ENCODE measurements at places on chromosomes 3 and 15.
A peak's percentile ranks its signal among the peaks of the same experiment; 100 is the strongest.

DNA sequence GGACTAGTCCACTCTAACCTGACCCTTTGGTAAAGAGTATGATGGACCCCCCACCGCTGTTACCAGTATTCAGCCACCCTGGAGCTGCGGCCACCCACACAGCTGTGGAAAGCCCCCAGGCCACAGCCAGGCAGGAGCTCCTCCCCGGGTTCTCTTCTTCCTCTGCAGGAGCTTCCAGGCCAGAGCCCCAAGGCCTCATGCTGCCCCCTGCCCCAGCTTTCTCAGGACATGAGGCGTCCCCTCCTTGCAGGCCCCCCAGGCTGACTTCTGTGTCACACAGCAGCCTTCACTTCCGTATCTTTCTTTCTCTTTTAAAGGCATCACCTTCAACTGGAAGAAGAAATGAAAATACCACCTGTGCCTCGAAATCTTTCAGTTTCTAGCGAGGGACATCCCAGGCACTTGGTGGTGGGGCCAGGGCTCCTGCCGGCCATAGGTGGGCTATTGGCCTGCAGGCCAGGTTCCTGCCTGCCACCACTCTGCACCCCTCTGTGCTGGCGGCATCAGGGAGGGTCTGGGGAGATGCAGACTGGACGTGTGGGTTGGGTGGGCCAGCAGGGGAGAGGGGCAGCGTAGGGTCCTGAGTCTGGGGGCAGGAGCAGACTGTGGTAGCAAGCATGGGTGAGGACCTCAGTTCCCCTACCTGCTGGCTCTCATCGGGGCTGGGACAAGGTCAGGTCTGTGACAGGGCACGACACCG lies 19.9 kb downstream of the KLF13 start:
- no peak for DNase-seq

GRCh38 chr3:63089007-63089750 lies 188.9 kb upstream of the SYNPR start:
- no peak for DNase-seq

GRCh38 chr15:87672309-87673288 lies 583.9 kb downstream of the NTRK3 start:
- peak; percentile 4 for DNase-seq

GRCh38 chr3:149713730-149714654 lies 38.3 kb downstream of the COMMD2 start:
- DNase-seq = no peak

DNA sequence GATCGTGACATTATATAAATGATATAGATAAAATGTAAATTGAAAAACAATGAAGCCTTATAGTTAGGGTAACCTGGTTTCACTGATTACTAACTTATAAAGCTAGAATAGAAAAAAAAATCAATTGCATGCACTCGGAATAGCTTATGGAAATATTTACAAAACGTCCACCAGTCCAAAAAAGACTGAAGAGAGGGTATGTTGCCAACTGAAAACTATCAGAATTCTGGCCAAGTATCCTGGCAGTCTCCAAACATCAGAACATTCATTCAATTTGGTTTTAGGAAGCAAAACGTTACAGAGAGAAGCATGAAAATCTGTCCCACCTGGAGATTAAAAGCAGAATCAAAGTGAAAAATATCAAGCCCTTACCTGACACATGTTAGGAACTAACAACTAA lies 892.4 kb downstream of the ROBO1 start:
- DNase-seq = no peak

GRCh38 chr3:162175145-162175544 lies 678.5 kb downstream of the OTOL1 start:
- no peak for DNase-seq

- DNase-seq = no peak
Measured at GRCh38 chr3:45884368-45885201, 1.8 kb upstream of the CCR9 start.

- no peak for DNase-seq
Measured at GRCh38 chr3:126131881-126132750, 48.2 kb upstream of the SLC41A3 start.

GRCh38 chr3:191355406-191355805 lies 25.1 kb upstream of the UTS2B start:
- DNase-seq = no peak

GRCh38 chr3:148226246-148226645 lies 471.5 kb upstream of the AGTR1 start:
- no peak for DNase-seq

DNA sequence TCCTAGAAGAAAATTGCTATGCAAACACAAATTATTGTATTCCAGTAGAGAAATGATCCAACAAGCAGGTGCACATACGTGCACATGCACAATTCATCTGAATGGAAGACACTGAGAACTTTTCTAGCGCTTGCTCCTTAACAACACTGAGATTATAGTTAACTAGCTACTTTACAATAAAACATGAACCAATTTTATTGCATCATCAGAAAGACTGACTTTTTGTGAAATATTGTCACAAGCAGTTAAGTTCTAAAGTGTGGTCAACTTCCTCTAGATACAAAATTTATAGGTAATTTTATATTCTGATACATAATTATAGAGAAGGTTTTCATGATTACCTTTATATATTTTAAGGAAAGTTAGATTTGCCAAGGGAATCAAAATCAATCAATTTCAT lies 135.4 kb downstream of the ABI3BP start:
- no peak for DNase-seq

DNA sequence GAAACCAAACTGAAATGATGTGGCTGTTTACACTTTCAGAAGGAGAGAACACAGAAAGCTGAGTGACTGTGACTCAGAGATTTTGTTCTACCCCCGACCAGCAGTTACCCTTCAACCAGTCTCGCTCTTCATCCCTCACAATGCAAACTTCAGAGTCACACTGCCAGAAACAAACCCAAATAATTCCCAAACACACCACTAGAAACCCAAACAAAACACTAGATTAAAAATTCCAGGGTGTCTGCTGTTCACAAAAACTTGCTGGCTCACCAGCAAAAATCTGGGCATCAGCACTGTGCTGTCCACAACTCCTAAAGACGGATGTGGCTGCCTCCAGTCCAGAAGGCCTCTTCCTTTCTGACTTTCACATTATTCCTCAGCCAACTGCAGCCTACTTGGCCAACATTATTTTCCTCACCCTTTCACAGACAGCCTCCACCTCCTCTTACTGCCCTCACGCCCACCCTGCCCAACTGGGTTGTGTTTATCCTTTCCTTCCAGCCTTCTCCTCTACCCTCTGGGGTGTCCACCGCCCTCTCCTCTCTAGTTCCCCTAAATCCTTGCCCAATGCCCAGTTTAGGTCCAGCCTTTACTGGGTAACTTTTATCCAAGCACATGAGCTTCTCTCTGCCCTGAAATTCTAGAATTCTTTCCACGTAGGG lies 71.4 kb downstream of the MECOM start:
- DNase-seq = no peak

GRCh38 chr3:132325103-132325606 lies 7.9 kb downstream of the ACP3 start:
- peak; percentile 48 for DNase-seq

GRCh38 chr3:150741497-150742140 lies 21.4 kb downstream of the SIAH2 start:
- DNase-seq = no peak

DNA sequence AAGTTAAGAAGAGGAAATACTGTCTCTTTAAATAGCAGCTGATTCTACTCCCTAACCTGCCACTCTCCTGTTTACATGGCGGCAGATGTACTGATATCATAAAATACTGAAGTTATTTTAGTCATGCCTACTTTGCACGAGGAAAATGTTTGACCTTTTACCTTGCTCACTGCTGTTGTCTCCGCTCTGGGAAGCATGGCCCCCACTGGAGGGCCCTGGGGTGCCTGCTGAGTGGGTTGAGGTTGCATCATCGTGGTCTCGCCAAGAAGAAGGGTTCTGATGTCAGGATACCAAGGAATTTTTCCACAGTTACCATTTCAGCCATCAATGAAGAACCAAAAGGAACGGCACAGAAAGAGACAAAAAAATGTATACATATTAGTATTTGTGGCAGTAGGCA lies 16.7 kb downstream of the MEIS2 start:
- no peak for DNase-seq

DNA sequence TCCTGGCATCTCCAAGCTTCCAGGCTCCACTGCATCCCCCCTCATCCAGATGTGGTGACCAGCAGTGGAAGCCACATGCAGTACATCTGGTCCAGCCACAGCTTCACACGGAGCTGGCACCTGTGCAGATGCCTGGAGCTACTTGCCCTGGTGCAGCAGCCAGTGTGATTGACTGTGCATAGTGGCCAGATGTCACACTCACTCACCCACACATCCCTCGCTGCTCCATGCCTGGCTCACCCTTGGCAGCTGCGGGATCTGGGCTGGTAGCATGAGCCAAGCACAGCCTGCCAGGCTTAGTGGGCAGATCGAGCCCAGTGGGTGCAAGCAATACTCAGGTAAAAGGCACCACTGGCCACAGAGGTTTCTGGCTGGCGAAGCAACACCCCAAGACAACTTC lies 398.0 kb upstream of the CNTN4 start:
- no peak for DNase-seq

DNA sequence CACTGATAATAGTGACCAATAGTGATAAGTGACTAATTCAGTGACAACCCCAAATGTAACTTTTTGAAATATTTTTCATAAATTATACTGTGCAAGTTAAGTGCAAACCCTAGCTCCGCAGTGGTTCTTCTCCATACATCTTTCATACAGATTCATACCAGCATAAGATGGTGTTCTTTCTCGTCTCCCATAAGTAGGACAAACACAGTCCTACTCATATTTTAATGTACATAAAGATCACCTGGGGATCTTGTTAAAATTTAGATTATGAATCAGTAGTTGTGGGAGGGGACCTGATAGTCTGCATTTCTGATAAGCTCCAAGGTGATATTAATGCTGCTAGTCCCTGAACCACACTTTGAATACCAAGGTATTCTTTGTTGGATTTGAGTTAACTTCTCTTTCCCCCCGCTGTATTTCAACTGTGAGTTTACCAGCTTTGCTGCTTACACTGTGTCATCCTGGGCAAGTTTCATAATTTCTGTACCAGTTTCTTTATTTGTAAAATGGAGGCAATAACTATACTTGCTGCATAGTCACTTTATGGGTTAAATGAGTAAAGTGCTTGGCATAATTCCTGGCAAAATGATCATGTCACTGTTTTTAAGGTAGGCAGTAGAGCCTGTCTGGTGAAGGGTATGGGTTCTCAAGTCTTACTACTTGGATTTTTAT lies 34.7 kb upstream of the C3orf38 start:
- no peak for DNase-seq

- no peak for DNase-seq
Measured at GRCh38 chr15:65395567-65396202, 17.9 kb upstream of the IGDCC3 start.

DNA sequence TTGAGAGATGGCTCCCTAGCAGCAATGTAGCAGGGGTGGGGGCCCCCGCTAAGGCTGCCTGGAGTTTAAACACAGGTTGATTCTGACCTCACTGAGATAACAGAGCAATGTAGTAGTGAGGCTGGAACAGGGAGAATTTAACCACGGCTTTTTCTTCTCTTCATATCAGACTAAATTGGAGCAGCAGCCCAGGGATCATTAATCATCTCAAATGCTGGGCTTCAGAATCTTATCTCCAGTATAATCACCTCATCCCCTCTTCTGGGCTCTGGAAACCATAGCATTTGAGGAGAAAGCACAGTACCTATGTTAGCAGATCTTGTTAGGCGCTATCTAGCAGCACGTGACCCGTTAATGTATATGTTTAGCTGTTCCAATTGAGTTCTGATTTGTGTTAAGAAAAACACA lies 25.4 kb upstream of the DET1 start:
- peak; percentile 21 for DNase-seq

DNA sequence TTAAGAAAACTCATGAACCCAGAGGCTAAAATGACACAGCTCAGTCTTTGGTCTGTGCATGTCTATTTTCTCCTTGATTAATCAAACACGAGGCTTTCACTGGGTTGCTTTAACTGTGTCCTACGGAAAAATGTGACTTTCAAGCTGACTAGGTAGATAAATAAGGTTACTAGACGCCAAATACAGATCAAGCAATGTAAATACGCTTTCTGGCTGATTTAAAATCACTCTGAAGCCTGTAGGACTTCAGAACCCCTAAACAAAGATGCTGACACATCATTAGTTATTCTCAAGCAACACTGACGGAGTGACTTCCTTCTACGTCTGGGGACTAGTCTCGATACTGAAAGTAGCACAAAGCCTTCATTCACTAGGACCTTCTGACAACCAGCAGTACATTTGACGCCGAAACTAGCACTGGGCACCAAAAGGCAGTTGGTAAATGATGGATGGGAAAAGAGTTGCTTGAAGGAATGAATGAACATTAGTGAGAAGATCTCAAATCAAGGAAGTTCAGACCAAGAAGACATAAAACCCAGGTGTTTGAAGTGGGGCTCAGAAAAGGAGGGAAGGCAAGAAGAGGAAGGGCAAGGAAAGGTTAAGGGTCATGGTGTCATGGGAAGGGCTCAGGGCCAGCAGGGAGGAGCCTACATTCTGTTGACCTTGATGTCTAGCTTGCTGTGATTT lies 67.1 kb upstream of the CDV3 start:
- DNase-seq = no peak

- no peak for DNase-seq
Measured at GRCh38 chr3:161156936-161157335, 51.8 kb upstream of the B3GALNT1 start.

DNA sequence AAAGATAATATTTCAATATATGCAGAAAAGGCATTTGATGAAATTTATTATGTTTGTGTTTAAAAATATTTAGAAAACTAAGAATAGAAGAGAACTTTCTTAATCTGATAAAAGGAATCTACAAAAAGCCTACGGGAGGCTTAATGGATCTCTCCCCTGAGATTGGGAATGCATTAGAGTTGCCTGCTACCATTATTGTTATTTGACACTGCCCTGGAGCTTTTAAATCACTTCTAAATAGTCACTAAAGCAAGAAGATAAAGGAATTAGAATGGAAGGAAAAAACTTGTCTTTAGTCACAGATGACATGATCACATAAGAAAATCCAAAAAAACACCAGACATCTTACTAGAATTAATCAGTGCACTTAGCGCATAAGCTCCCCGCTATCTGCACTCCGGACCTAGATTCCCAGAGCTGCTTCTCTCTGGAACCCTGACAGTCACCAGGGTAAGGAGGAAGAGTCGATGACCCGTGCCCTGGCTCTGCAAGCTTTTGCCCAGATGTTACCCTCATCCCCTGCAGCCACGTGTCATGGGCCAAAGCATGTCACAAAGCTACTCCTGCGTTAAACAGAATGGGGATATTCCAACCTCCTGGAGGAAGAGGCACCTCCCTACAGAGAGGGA lies 97.1 kb downstream of the MINAR1 start:
- no peak for DNase-seq

GRCh38 chr3:61853912-61854311 lies 292.5 kb downstream of the PTPRG start:
- no peak for DNase-seq

DNA sequence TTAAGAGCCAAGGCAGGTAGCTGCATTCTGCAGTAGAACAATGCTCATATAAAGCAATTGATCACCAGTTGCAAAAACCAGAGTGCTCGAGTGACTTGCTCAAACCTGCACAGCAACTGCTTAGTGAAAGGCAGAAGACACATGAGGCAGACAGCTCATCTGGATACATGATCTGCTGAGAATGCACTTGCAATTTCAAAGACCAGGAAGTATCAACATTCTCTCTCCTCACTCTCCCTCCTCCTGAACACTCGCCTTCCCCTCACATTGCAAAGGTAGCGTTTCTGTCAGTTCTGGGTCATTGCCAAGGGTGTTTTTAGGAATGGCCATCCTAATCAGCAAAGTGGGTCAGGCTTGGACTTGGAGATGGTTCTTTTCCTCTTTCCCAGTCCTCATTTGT lies 61.0 kb downstream of the BFSP2 start:
- DNase-seq = no peak

Data from thyroid gland (tissue), 4 donors.